AG04450 (cell line): ENCODE measurements at places on chromosomes 1 and 21.

DNA sequence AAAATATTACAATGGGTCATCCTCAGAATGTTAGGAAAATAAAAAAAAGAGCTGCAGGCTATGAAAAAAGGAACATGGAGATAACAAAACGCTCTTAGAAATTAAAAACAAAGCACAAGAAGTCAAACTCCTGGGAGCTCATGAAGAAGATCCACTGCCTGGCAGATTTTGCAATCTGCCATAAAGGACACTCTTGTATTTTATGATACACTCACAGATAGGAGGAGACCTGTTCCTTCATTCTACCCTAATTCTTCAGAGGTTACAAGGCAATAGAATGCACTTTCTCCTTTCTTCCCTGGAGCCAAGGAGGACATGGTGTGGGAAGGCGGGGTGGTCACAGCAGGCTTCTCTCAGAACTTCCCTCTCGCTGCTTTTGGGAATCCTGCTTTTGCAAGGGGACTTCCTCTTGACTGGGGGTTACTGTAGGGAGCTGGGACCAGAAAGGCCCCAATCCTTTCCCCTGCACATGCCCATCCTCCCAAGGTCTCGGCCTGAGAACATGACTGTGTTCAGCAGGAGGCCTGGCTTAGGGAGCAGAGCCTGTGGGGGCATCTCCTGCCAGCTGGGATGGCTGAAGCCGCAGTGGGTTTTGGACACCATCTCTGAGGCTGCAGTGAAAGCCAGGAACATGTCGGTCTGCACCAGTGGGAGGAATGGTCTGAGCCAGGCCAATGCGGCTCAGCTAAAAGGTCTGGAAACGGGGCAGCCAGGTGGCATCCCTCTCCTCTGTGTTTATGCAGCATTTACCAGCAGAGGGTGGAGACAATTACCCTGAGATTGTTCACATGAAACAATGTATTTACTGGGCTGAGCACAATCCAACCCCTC lies 44.8 kb downstream of the GPR161 start:
- DNase-seq = no peak

DNA sequence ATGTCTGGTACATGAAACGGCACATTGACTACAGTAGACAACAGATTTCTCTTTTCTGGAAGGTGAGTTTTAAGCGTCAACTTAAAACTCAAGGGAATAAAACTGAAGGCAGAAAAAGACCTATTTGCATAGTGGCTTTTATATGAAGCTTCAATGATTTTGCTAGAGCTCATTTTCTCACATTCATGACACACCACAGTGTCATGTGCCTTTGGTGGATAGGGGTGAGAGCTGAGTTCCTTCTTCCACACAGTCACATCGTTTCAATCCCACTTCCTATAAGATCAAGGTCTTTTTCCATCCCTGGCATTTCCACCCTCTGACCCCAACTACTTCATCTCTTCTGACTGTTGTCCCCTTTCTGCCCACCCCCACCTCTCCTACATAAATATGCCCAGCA lies 31.0 kb downstream of the IL12RB2 start:
- DNase-seq = no peak

GRCh38 chr1:27364696-27365371 lies 1.9 kb downstream of the MAP3K6 start:
- no peak for DNase-seq

DNA sequence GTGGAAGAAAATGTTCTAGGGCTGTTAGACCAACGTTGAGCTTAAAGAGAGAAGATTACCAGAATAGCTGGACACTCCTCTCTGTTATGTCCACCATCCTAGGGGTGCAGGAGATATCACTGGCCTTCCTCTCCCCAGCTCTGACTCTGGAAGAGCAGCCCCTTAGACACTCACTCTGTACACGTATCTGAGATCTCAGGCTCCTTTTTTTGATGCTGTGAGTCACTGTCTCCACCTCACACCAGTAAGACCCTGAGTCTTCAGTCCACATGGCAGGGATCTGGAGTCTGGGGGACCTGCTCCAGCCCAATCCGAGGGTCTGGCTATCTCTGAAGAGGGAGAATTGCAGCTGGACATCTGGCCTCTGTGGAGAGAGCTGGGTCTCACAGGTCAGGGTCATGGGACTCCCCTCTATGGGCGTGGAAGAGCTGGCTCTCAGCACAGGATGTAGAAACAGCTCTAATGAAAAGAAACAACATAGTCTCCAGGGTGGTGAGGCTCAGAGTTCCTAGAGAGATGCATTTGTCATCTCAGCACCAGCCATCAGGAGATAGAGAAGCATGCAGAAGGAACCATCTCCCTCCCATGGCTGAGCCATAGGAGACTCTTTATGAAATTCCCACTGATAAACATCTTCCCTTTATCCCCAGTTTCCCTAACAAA lies 3.5 kb downstream of the FCRL3 start:
- no peak for DNase-seq

DNA sequence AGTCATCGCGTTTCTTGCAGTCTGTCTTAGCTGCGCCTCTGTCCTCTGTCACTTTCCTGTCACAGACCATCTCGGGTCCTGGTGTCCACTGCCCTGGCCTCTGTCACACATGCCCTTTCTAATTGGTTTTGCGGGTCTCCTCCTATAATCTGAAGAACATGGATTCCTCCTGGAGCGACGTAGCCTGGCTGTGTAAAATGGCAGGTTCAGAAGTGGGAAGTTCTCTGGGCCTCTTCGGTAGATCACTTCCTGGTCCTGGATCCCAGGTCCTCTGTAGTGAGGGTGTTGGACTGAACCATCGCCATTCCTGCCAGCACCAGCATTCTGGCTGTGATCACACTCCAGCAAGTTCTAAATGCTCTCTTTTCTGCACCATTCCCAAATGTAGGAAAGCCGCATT lies 857 bp downstream of the FAM3B start:
- no peak for DNase-seq

GRCh38 chr1:114088392-114089299 lies 65.0 kb downstream of the SYT6 start:
- DNase-seq = no peak

DNA sequence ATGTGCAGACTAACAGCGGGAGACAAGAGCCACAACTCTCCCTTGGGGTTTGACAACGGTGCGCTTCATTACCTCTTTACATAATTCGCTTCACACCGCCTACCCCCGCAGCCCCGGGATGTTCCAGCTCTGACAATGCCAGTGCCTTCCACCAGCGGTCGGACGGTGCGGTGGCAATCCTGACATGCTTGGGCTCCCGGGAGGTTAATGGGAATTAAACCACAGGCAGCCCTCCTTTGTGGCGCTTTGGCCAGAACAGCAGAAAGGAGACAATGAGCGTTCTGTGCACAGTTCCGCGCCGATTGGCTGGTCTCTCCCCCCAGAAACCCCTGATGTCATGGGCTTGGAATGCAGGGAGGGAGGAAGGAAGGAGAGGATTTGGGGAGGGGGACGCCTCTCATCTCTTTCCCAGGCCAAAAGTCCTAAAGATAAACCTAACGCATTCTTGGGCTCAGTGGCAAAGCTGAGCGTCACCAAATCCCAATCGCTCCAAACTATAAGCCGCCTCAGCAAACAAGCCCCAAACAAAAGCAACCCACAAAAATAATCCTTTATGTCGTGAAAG lies 1.3 kb downstream of the CNN3 start:
- peak; percentile 80 for DNase-seq

- DNase-seq = no peak
These were observed 22.0 kb upstream of the VAMP3 start for GRCh38 chr1:7749126-7749525.

DNA sequence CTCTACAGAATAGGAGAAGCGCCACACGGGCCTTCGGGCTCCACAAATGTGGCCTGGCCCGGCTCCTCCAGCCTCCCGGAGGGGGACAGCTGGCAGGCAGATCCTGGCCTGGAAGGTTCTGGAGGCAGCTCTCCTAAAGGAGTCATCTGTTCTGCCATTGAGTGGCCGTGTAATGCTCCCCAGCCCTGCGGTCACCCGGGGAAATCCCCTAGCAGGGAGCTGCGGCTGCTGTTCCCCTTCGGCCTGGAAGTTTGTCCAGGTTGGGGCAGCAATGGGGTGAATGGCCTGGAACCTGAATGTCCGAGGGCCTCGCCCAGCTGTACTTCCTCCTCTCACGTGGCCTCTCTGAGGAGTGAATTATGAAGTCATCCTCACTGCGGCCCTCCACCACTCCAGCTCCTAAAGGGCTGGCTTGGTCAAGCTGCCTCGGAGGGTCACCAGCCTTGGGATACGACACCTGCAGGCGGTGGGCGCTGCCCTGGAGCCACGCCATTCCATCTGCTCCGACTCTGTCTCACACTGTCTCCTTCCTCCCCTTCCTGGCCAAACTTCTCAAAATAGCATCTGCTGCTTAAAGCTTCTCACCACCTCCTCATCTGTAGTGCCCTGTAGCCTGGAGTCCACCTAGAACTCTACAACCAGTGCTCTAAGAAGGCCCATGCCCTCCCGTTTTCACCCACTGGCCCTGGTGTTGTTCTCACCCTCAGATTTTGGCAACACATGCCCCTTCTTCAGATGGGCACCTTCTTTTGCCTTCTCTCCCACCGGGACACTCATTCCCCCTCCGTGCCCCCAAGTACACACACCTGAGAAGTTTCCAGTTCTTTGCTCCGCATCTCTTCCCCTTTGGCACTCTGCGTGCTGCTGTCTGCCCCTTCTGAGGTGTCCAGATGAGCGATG lies 54.4 kb upstream of the TMPRSS2 start:
- DNase-seq = no peak

DNA sequence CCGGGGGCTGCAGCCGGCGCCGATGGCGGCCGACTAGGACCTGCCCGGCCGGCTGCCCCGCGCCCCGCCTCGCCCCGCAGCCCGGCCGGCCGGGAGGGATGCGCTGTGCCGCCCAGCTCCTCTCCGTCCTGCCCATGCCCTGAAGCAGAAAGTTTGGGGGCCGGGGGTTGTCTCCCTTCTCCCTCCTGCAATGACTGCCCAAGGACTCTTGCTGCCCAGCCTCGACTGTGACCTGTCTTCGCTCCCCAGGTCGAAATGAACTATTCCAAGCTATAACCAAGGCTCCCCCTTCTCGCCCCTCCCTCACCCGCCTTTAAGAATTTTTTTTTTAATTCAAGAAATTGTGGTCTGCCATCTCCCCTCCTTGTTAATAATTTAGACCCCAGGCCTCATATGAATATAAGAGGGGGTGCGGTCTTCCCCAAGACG lies 361 bp downstream of the TMCC2 start:
- no peak for DNase-seq

DNA sequence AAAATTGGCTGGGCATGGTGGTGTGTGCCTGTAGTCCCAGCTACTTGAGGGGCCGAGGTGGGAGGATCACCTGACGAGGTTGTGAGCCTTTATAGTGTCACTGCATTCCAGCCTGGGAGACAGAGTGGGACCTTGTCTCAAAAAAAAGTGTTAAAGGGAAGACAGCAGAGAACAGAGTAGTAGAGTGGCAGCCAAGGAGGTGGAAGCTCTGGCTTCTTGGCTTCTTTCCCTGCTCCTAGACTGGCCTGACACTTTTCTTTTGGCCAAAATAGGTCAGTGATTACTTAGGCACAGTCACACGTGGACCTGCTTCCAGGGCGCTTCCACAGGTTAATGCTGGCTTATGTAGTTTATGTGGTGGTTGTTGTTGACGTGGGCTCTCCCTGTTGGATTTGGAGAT lies 3.2 kb downstream of the DIP2A start:
- no peak for DNase-seq

DNA sequence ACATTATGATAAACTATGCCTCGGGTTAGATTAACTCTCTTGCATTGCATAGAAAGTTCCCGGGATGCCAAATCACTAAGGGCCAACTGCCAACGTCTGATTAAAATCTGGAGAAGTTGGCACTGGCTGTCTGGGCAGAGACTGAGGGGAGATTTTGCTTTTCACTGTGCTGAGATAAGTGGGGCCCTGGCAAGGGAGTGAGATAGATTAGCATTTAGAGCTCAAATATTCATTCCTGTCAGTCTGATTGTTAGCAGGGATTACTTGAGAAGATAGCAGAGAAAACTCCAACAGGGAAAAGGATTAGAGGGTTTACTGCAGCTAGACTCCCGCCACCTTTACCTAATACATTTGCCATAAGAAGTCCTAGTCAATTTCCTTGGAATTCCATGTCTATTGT lies 714.1 kb upstream of the CHRM3 start:
- DNase-seq = no peak

DNA sequence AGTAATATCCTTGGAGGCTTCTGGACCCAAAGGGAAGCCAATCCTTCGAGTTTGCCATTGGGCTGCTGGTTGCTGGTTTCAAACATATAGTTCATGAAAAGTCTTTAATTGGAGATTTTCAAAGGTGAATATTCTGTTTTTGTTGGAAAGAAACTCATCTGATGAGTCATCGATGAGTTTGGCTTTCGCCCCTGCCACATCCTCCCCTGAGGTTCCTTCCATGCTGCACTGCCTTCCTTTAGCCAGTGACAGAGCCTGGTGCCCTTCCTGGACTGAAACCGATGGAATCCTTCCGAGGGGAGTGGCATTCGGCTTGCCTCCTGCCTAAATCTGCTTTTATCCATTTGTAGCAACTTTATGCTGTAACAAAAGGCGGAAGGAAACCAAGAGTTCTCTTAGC lies 550.0 kb downstream of the KIF26B start:
- DNase-seq = no peak

DNA sequence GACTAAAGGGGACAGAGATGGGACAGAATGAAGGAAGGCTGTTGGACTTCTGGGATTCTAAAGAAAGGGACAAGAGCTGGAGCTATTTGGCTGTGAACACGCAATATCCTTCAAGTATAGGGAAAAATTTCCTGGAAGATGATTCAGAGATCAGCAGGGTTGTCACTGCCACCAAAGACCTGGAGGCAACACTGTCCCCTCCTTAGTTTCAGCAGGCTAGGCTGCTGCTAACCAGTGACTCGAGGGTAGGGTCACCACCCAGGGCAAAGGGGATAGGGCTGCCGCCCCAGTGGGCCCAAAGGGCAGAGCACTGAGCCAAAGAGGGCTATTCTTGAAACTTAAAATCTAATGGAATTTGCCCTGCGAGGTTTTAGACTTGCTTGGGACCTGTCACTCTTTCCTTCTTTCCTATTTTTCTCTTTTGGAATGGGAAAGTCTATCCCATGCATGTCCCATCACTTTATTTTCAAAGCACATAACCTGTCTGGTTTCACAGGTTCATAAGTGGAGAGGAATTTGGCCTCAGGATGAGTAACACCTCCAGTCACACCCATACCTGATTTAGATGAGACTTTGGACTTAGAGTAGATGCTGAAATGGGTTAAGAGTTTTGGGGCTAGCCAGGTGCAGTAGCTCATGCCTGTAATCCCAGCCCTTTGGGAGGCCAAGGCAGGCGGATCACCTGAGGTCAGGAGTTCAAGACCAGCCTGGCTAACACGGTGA lies 11.9 kb downstream of the IFNLR1 start:
- DNase-seq = no peak

GRCh38 chr1:186627019-186627418 lies 53.2 kb downstream of the PTGS2 start:
- DNase-seq = no peak

DNA sequence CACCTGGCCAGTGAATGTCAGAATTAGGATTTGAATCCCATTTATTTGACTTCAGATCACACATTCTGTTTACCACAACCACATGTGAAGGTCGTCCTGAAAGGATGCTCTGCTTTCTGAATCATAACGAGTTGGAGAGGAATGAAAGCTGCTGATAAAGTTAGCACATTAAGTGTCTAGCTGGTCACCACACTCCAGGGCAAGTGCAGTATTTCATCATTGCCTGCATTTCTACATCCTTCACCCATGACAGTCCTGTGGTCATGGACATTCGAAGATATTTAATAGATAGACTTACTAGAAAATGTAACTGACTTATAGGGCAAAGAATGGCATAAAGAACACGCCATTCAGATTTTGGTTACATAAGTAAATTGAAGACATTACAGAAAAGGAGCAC lies 52.7 kb upstream of the ST6GALNAC3 start:
- DNase-seq = no peak

GRCh38 chr21:29667651-29668050 lies 272.1 kb downstream of the GRIK1 start:
- DNase-seq = no peak
